ENCODE measurements at places on chromosomes 7 and 10.
A peak's percentile ranks its signal among the peaks of the same experiment; 100 is the strongest.

GRCh38 chr7:158022601-158023000 is 565.0 kb downstream of the PTPRN2 start:
- no peak for DNase-seq

- no peak for DNase-seq
These were observed 568.1 kb upstream of the MKI67 start for GRCh38 chr10:128694168-128694850.

DNA sequence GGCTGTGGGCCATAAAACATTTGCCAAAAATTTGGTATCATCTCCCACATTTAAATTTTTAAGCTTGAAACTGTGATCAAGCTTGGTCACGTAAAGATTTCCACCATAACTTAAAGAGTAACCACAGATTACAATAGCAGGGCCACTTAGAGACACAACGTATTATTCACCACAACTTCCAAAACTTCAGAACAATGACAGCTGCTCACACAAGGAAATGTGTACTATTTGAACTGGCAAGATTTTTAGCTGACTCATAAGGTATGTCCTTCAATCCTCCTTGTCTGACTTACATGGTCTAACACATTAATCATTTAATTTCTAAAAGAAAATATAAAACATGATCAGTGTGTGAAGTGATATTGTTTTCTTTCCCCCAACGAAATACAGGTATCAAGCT is 234.5 kb downstream of the PARD3 start:
- no peak for DNase-seq

- DNase-seq = no peak
These were observed 670.1 kb upstream of the LRRN3 start for GRCh38 chr7:110420788-110421187.

- no peak for DNase-seq
These were observed 41.9 kb downstream of the TAS2R41 start for GRCh38 chr7:143519411-143520131.

DNA sequence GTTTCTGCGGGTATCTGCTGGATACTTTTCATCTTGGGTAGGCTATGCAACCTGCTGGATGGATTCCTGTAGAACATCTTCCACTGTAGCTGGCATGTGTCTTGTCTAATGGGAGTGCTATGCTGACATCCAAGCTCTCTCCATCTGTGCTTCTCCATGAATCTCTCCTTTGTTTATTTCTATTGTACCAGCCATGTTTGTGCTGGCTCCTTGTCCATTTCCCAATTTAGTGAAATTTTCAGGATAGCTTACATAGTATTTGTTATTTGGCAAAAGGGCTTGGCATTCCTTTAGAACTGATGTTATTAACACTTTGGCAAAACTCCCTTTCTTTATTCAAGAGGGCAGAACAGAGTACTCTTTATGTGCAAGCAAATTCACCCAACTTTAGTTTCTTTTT is 198.0 kb downstream of the CSTF2T start:
- no peak for DNase-seq

DNA sequence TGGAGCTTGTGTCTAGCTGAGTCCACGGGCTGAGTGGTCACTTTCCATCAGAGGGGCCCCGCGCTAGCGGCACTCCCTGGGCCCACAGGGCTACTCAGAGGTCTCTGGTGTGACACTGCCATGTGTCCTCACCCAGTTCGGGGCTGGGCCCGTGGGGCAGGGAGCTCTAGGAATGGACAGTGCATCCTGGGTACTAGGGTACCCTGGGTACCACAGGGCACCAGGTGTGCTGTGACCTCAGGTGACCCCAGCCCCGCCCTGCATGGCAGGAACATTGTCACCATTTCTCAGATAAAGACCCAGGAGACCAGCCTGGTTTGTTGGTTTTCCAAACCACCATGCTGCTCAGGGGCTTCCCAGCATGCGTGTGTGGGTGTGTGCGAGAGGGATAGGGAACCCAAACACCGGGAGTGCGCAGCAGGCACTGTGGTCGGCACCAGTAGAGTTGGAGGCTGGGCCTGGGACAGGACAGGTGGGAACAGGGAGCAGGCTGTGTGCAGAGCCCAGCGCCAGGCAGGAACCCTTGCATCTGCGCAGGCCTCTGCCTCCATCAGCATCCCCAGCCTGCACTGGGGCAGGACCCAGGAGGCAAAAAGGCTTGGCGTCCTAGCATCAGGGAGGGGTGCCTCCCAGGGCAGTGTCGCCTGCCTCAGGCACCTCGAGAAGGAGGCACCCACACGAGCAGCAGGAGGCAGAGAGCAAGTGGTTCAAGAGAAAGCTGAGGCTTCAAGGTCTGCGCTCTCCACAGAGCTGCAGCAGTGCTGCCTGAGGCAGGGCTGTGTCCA is 19.4 kb upstream of the CSGALNACT2 start:
- DNase-seq = no peak

DNA sequence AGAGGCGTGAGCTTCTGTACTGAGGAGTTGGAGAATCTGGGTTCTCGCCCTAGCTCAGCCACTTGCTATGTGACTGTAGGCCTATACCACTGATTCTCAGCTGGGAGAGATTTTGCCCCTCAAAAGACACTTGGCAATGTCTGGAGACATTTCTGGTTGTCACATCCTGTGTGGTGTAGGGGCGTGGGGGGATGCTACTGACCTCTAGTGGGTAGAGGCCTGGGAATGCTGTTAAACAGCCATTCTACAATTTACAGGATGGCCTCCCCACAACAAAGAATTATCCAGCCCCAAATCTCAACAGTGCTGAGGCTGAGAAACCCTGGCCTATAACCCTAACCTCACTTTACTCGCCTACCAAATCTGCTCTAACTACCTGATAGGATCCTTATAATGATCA is 58.8 kb upstream of the GAD2 start:
- no peak for DNase-seq

DNA sequence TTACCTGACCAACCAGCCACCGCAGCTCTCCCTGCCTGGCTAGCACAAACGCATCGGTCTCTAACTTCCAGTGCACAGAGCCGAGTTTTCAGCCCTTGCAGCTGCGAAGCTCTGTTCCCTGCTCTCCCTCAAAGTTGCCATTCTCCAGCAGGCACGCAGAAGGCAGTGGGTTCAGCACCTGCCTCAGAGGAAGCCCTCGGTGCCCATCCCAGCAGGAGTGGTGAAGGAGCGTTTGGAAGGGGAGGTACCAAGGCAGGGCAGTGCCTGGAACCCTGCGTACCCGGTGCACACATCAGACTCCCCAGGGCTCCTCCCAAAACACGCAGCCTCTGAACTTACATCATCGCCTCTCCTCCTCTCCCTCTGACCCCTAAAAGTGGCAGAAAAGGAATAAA is 1.7 kb upstream of the STK32C start:
- no peak for DNase-seq

- no peak for DNase-seq
These were observed 87.7 kb upstream of the PDK4 start for GRCh38 chr7:95684037-95684436.

- no peak for DNase-seq
These were observed 70.0 kb downstream of the SLC35B4 start for GRCh38 chr7:134246761-134247160.

DNA sequence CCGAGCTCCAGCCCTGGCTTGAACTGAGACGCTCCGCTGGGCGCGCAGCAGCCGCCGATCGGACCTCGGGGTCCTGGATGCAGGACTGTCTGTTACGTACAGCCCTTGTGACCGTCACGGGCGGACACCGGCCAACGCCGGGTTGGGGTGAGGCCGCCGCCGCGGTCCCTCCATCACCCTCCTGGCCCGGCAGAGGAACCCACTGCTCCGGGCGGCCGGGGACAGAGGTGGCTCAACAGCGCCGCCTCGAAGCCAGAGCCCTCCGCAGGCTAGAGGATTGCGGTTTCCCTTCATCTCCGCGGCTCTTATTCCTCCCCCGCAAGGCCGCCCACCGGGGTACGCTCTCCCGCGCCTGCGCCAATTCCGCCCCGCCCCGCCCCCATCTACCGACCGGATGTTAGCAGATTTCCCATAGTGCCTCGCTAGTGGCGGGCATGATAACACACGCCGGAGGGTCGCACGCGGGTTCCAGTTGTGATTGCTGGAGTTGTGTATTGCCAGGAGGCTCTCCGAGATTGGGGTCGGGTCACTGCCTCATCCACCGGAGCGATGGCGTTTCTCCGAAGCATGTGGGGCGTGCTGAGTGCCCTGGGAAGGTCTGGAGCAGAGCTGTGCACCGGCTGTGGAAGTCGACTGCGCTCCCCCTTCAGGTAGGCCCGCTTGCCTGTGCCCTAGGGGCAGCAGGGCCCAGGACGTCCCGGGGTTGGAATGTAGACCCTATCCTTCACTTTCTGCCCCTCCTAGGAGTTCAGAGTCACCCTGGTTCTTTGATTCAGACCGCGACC is at the start of gene TFAM:
Gene TFAM (plus strand): TSS at position 412 of the 785 bp plus-strand sequence. CDS start 138 bp downstream, at position 550.
- DNase-seq = peak; percentile 96

DNA sequence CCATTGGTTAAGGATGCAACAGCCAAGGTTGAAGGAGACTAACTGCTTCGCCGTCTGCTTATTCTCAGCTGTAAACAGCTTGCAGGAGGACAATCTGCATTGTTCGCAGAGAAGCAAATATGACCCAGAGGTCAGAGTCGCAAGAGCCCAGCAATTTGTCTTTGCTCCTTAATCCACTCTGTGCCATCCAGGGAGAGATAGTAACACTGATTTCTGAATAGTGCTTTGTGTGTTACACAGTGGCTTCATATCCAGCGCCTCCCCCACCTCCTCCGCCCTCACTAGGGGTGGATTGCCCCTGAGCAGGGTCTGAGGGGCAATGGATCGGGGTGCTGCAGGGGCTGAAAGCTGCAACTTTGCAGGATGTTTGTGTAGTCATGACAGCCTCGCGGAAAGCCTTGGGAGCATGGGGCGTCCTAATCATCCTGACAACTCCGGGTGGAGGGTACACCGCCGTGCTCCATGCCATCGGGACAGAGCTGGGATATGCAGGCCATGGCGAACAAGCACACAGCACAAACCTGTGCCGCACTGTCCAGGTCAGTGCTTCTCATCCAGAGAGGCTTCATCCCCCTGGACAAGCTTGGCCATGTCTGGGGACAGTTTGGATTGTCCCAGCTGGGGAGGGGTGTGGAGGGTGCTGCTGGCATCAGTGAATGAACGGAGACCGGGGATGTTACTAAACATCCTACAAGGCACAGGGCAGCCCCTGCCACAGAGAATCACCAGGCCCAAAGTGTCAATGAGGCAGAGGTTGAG is 103.1 kb upstream of the INSIG1 start:
- DNase-seq = no peak

GRCh38 chr7:142901426-142902259 is 16.1 kb upstream of the TRPV6 start:
- no peak for DNase-seq

DNA sequence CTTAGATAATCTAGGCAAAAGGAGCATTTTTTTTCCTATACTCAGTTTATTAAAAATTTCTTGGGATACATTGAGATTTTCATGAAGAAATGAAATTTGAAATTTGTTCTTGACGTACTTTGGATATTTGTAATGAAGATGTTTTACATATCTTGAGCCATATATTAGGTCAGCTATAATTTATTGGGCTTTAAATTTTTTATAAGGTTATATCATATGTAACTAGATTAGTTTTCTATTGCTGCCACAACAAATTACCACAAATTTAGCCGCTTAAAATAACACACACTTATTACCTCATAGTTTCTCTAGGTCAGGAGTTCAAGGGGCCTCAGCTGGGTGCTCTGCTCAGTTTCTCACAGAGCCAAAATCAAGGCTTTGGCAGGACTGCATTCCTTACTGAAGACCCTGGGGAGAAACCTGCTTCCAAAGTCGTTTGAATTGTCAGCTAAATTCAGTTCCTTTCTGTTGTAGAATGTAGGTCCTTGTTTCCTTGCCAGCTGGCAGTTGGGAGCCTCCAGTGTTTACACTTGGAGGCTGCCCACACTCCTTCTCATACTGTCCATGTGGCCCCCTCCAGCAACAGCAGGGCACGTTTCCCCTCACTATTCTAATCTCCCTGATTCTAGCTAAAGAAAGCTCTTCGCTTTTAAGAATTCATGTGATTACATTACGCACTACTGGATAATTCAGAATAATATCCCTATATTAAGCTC is 42.6 kb upstream of the DNAH11 start:
- DNase-seq = no peak

GRCh38 chr7:155954550-155955366 is 142.5 kb upstream of the SHH start:
- no peak for DNase-seq

GRCh38 chr10:102452672-102453340 is 1.5 kb upstream of the C10orf95 start:
- DNase-seq = no peak

GRCh38 chr7:44748948-44749731 is 493 bp downstream of the ZMIZ2 start:
- no peak for DNase-seq

GRCh38 chr10:22341190-22341925 is 3.9 kb upstream of the SPAG6 start:
- DNase-seq = no peak

- no peak for DNase-seq
These were observed 72.8 kb upstream of the MPP7 start for GRCh38 chr10:28375399-28376354.
